ENCODE measurements at places on chromosomes 5 and 9. TPM values are rescaled to one million over a fixed set of nuclear protein-coding genes. Genes with fewer than 3 reads are reported as not detected.

The SLC6A19 gene
- total RNA-seq = 179 TPM

DNA sequence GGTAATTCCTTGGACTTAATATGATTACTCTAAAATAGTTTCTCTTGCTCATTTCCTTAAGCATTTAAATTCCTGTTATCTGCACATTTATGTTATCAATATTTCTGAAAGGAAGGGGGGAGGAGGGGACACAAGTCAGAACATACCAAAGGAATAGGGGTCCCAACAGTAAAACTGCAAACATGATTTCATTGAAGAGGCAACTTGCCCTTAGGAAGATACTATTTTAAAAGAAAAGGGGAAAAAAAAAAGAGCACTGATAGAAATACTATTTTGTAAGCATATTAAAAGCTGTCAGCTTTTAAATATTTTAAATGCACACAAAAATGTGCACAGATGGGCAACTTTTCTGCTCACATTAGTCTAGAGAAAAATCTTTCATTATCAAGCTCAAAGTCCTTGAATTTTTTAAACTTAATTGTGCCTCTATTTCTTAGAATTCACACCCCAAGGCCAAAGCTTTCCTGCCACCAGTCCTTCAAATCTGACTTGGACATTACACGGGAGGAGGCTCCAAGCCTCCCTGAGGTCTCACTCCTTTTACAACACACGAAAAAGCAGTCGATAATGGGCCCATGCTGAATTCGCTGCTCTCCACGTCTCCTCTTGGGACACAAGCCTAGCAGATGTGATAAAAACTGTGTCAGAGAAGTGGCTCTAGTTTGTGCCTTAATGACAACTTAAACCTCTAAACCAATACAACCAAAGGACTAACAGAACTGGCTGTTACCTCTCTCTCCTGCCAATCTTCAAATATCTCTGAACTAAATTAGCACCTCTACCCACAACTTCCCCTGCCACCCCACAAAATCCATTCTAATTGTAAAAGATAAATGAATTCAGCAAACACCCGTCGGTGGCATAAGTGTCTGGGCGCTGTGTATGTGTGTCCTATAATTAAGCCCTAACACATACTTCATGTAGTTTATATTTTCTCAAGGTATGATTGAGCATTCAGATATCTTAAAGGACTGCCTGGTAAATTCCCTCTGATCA is 154.3 kb downstream of the DENND1A start:
- no peak for DNase-seq

DNA sequence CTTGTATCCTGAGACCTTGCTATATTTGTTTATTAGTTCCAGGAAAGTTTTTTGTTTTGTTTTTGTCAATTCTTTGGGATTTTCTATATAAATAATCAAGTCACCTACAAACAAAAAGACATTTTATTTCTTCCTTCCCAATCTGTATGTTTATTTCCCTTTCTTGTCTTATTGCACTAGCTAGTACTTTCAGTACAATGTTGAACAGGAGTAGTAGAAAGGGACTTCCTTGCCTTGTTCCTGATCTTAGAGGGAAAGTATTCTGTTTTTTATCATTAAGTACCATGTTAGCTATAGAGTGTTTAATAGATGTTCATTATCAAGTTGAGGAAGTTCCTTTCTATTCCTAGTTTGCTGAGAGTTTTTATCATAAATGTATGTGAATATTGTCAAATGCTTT is 119.5 kb upstream of the TLE4 start:
- DNase-seq = no peak

GRCh38 chr5:38208782-38209378 is 49.5 kb upstream of the EGFLAM start:
- DNase-seq = peak; percentile 15

DNA sequence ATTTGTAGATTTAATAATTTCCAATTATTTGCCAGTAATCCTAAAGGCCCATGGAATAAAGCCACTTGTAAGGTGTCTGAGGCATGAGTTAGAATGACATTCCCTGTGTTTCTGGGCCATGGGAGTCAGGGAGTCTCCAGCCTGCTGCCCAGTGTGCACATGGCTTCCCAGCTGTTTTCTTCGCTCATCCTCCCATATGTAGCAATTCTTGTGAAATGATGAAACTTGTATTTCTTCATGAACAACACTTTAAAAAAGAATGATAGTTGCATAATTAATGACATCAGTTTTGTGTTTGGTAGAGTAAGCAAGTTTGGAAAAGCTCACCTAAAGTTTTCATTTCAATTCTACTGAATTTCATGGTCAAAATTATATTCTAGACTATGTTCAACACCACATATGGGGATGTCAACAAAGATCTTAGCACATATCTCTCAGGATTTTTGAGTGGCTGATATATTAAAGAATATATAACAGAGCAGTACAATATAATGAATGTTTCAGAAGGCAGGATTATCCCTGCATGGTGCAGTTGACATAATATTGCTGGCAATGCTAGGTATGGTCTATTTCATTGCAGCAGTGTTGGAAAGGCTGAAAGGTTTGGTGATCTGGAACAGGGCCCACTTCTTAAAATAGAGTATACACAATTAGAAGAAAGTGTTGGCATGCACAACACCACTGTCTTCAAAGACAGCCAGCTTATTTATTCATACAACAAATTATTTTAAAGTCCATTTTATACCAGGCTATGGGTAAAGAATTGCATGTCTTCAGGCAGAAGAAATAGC is 44.7 kb downstream of the GRIN3A start:
- DNase-seq = no peak

DNA sequence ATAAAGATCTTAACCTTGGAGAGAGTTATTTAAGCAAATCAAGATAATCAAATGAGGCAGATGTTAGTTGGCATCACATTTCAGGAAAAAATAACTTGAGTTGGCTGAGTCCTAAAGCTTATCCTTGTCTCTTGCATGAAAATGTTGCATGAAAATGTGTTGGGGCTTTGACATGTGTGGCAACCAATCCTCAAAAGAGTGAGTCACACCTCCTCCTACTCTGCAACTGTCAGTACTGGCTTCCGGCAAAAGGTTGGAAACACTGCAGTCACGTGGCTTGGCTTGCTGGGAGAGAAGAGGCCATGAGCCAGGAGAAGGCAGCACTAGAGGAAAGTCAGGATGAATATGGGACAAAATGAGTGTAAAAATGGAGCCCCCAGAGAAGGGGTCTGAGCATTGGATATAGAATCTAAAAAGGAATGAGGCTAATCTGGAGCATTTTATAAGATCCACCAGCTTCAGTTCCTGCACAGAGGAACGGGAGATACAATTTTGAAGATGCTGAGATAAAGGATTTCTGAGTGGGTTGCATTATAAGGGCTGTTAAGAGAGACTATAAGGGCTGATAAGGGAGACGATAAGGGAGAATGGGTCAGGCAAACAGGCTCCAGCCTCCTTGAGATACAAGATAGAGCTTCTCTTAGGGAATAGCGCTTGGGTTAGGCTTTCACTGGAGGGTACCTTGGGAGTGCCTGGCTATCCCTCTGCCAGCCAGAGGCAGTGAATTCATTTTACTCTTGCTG is 43.1 kb downstream of the SPATA31D1 start:
- DNase-seq = peak; percentile 31
